NK-92 treated with Interleukin-12 subunit alpha and Interleukin-12 subunit beta, amount 100 ng/mL, for 24 hours (cell line): ENCODE measurements at places on chromosomes 12 and 14.

DNA sequence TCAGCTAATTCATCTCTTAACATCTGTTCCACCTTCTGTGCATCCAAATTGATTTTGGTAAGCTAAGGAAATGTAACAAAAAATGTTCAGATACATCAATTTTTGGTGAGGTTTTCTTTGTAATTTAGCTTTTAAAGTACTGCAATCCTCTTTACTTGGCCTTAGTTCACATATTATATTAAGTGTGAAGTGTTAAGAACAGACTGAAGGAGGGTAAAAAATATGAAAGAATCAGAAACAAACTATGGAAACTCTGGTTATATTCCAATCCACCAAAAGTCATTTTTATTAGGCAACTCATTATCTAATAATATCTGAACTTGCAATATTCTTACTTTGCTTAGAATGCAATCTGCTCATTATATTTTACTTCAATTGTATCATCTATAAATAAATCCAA lies 49.1 kb downstream of the CEP290 start:
- DNase-seq = no peak

GRCh38 chr14:99681832-99682148 lies 2.3 kb upstream of the CYP46A1 start:
- no peak for DNase-seq

GRCh38 chr12:39065455-39065854 lies 160.1 kb upstream of the CPNE8 start:
- DNase-seq = no peak

GRCh38 chr12:68781728-68782127 lies 26.2 kb upstream of the MDM2 start:
- no peak for DNase-seq

DNA sequence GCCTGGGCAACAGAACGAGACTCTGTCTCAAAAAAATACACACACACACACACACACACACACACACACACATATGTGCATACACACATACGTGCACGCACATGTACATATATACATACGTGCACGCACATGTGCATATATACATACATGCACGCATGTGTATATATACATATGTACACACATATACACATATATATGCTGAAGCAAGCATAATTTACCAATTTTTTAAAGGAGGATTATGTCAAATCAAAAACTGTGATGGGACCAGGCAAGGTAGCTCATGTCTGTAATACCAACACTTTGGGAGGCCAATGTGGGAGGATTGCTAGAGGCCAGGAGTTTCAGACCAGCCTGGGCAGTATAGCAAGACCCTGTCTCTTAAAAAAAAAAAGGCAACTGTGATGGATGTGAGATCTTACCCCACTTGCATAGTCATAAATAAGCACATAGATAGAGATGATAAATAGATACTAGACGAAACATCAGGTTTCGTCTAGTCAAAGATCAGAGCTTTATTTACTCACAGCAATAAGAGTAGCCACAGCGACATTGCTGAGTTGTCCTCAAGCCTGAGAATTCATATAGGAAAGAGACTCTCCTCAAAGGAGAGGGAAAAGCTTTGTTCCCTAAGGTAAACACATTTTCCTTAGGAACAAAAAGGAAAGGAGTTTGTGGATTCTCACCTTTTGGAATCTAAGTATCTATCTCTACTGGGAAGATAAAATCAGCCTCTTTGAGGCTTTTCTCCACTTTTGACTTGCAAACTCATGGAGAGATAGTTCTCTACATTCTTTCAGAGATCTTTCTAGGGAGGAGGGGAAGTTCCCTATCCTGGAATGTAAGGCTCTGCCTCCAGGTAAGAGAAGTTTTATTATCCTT lies 74.7 kb upstream of the AMN1 start:
- DNase-seq = no peak

DNA sequence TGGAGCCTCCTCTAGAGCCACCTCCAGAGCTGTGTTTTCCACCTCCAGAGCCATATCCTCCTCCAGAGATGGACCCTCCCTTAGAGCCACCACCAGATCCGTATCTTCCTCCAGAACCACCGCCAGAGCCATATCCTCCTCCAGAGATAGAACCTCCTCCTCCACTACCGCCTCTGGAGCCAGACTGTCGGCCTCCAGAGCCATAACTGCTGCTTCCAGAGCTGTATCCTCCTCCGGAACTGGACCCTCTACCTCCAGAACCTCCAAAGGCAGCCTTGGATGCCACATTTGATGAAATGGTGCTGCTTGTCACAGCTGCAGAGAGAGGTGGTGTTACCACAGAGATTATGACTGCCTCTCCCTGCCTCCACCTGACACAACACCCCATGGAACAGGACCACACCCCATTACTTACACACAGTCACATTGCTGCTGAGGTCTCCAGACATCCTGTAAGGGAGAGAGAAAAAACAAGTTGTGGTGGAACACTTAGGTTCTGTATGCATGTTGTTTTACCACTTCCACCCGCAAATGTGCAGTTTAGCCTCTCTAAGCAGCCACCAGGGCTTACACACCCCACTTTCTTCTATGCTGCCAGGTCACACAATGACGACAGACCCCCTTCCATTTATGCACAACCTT lies 6.8 kb downstream of the KRT2 start:
- peak; percentile 11 for DNase-seq

DNA sequence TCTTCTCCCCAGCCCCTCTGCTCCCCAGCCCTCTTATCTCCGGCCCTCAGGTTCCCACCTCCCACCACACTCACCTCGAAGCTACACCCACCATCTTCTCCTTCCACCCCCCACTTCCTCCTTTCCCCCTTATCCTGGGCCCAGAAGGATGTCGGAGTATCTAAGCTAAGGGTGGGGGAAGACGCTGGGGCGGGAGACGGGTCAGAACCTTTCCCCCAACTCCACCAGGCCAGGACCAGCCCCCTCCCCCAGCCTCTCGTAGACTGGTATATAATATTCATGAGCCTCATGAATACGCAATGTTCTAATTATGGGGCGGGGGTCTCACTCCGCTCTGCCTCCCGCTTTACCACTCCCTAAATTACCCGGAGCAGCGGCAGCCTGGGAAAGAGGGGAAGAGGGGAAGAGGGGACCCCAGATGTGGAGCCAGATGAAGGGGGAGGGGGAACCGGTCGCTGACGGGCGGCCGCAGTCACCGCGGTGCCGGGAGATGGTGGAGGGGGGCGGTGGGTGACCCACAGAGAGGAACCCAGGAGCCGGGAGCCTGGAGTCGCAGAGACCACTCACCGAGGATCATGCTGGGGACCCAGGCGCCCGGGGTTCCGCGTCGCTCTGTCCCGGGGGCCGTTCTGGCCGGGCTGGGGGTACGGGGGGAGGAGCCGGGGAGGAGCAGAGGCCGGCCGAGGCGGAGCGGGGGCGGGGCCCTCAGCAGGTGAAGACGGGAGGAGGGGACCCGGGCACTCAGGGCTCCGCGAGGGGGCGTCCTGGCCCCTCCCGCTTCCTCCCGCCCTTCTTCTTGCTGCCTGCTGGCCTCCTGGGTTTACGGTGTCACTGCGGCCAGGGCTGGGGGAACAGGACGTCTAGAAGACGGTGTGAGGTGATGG lies 6.4 kb upstream of the ZNF385A start:
- DNase-seq = no peak

- DNase-seq = no peak
Measured at GRCh38 chr12:67302162-67302561, 33.0 kb downstream of the CAND1 start.

- DNase-seq = peak; percentile 7
Measured at GRCh38 chr14:52131640-52132320, 62.9 kb upstream of the NID2 start.

- DNase-seq = no peak
Measured at GRCh38 chr14:63673886-63674497, 32.3 kb upstream of the WDR89 start.

DNA sequence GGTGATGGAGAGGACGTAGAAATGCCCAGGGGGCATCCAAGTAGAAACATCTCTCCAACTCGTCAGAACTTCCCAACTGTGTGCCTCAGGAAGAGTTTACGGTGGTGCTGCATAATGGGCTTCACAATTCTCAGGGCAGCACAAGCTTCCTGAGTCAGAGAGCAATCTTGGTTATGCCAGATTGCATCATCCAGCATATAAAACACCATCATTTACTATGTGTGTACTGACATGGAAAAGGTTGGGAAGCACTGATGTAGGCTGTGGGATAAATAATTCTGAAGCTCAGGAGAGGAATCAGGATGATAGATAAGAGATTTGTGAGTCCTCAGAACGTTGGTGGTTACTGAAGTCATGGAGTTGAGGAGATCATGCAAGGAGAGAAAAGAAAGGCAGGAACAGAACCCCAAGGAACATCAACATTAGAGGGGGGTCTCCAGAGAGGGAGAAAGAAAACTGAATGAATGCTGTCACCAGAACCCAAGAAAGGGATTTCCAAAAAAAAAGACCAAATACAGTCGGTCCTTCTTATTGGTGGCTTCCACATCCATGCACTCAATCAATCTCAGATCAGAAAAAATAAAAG lies 4.7 kb upstream of the NCKAP5L start:
- DNase-seq = no peak

DNA sequence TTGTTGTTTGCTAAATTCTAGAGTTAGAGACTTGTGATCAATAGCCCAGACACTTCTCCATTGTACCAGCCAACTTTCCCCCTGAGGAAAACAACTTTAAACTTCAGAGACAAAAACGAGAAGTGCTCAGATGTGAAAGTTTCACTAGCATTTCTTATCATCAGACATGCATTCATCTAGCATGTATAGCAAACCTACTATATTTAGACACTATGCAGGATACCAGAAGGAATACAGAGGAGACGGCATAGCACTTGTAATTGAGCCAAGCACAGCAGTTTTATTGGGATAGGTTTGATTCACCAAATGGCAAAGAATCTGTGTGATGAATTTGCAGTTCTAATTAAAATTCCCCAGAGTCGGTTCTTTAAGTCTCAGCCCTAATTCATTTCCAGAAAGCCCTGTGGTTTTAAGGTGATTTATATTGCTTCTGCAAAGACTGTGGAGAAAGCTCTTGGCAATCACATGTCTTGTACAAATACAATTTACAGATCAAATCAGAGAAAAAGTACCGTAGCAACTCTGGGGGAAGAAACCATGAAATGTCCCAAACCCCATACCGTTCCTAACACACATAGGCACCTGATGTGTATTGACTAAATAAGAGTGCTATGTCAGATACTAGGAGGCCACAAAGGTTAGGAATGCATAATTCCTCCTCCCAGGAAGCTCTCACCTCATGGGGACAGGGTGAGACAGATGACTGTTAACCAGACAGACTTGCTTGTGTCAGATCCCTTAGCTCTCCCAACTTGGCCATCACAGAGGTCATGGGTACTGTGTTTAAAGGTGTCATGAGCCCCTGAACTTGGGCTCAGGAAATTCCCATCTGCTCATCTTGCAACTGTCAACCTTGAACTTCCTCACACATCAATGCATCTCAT lies 69.6 kb upstream of the KRAS start:
- no peak for DNase-seq

DNA sequence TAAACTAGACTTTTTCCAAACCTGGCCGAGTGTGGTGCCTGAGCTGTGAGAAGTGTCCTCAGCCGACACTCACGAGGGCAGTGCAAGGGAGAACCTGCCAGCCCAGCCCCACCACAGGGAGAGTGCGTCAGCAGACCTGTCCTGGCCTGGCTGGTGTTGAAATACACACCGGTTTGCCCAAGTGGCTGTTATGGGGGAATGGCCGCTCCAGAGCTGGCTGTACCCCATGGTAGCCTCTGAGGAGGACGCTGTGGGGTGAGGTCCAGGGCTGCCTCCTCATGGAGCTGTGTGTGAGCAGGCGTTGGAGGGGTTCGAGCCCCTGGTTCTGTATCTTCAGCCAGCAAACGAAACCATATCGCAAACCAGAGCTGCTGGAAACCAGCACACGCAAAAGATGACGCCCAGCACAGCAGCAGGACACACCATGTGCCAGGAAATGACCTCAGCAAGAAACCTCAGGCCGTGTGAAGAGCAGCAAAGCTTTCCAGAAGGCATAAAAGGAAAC lies 9.4 kb downstream of the ANKRD9 start:
- DNase-seq = no peak

DNA sequence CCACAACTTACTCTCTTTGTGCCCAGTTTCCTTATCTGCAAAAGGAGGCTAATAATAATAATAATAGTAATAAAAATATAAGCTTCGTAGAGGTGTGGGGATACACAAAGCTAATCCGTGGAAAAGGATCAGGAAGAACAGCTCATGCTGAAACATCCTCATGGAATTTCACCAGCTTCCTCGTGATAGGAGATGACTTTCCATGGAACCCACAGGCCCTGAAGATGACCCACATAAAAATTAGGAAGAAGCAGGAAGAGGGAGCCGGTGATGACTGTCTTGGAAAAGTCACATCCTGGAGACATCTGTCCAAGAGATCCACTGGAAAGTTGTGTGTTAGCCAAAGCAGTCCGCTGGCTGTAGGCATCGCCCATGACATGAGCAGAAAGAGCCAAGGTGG lies 31.9 kb upstream of the FZD10 start:
- DNase-seq = no peak

- no peak for DNase-seq
Measured at GRCh38 chr12:80711866-80712265, 4.4 kb downstream of the MYF6 start.

DNA sequence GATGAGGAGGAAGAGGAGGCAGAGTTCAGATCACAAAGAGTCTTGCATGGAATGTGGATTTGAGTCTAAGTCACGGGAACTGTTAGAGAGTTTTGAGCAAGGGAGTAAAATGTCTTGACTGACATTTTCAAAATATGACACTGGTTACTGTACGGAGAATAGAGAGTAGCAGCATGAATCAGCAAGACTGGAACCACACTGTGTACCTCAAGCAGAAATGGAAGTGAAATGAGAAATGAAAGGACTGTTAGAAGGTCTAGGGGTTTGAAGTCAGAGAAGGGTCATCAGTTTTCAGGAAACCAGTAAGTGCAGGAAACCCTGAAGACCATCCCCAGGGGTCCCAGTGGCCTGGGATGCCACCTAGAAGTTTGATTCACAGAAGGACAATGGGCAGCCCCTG lies 236.3 kb downstream of the GALC start:
- DNase-seq = no peak

DNA sequence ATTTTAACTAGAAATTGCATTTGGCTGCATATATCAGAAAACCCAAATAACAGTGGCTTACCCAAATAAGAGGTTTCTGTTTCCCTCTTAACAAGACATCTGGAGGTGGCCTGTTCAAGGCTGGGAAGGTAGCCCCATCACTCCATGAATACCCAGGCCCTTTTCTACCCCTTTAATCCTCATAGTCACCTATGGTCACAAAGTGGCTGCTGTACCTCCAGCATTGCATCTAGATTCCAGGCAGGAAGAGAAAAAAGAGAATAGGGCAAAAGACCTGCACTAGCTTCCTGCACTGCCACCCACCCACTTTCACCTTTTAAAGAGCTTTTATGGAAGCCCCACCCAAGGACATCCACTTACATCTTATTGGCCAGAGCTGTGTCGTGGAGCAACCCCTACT lies 124.0 kb upstream of the NCOR2 start:
- DNase-seq = no peak

- DNase-seq = no peak
Measured at GRCh38 chr12:121989276-121990113, 32.2 kb upstream of the BCL7A start.

GRCh38 chr12:48446161-48446776 lies 26.1 kb upstream of the ANP32D start:
- DNase-seq = no peak
